Spleen (tissue), 13 donors: ENCODE measurements at places on chromosomes 12 and 14. TPM values are rescaled to one million over a fixed set of nuclear protein-coding genes. Genes with fewer than 3 reads are reported as not detected.

- DNase-seq = no peak
These were observed 2.9 kb downstream of the SLC17A8 start for GRCh38 chr12:100359822-100360221.

DNA sequence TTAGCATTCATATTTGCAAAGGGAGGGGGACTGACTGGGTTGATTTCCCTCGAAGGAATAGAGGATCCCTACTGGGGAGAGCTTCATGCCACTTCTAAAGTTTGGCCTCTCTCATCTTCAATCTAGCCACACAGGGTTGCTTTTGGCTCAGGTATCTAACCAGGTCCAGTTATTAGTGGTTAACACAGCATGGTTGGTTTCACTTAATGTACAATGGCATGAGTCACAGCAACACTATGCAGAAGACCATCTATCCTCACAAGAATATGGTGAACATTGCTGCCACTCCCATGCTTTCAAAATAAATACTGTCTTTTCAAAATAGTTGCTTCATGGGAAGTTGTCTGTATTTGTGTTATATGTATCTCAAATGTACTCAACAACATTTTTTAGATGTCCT, 6.6 kb upstream of the RAB3IP start:
- no peak for DNase-seq

DNA sequence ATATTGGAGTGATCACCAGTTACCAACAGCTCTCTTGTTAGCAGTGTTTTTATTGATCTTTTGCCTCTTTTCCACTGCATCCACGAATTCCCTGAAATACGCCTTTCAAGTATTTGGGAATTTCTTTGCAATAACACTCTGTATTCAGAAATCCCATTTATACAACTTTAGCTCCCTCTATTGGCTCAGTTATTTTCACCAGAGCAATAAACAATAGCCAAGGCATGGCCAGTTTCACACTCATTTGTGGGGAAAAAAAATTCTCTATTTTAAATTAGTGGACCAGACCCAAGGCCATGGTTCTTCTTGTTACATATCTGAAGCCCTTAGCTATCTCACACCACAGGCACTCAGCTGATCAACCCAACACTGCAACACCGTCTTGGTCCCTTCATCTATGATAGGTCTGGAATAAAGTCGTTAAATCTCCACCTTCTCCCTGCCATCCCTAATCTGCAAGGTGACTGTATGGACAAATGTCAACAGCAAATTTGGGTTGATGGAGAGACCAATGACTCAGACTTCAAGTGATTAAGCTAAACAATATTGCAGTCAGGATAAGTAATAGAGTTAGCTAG, 92.4 kb upstream of the TMEM260 start:
- no peak for DNase-seq

GRCh38 chr14:101538878-101539277, 22.4 kb upstream of the DIO3 start:
- DNase-seq = no peak

DNA sequence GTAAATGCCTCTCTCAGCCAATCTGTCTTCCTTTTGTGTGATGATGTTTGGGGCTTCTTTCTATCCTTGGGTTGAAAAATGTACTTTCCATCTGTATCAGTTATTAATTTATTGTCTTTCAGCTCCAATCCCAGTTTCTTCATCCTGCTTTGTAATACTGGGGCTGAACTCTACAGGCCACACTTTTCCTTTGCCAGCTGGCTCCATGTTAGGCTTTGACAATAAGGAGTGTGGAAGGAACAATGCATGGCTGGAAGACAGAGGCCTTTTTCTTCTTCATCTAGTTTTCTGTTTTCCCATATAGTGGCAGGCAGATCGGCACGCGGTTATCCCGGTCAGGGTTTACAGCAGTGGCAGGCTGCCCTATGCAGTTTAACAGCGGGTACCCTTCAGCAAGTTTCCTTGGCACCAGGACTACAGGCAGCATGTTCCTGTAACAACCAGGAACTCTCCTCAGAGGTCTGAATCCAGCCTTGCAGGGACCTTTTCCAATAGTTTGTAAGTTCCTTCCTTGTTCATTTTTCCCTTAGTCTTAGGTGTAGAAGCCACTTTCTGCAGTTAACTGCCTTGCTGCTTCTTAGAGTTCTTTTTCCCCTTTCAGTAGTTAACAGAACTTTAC, 38.5 kb upstream of the CRACR2A start:
- no peak for DNase-seq

Gene MYH6
- total RNA-seq = not detected

DNA sequence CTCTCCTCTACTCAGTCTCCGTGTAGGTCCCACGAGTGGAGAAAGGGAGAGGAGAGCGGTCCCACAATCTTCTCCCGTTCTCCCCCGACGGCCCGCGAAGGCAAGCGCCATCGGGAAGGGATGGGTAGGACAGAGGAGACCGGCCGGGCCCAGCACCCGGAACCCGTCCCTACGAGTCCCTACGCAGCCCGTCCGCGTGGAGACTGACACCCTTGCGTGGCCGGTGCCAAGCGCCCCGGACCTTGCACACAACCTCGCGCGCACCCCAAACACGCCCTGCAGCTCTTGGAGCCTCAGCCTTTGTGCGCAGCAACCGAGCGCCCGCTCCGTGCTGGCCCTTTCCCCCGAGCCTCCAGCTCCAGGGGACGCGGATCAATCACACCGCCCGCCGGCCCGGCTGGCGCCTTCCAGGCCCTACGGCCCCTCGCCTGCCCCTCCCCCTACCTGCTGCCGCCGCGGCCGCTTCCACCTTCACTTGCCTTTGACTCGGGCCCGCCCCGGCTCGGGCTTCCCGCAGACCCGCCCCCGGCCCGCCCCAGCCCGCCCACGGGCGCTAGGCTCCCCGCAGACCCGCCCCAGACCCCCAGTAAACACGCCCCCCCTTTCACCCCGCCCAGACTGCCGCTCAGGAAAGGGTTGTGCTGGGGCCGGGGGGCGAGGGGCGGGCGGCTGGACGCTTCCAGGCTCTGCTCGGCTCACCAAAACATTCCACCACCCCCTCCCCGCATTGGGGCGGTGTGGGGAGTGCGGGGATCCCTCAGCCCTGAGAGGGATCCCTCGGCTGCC, at the start of gene NDRG2:
TSS of gene NDRG2 (minus strand) at position 477 of the 786 bp plus-strand sequence. CDS start 1,746 bp downstream, outside the sequence.
- DNase-seq = peak; percentile 94

Gene SMCO2
- total RNA-seq = not detected

Gene CIROP
- total RNA-seq = not detected

DNA sequence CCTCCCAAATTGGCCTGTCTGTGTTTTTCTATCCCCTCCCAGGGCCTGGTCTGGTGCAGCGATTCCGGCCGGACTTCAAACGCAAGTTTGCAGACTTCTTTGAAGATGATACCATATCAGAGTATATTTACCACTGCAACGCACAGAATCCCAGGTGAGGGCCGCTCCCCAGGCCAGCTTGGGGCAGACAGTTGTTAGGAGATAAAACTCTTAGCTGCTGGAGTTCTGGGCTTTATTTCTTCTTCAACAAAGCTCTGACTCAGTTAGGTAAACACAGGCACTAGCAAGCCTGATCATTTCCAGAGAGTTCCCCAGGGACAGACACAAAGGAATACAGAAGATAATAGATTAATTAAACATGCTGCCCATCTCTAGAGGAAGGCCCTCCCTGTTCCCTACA, 8.3 kb downstream of the ABHD4 start:
- no peak for DNase-seq

DNA sequence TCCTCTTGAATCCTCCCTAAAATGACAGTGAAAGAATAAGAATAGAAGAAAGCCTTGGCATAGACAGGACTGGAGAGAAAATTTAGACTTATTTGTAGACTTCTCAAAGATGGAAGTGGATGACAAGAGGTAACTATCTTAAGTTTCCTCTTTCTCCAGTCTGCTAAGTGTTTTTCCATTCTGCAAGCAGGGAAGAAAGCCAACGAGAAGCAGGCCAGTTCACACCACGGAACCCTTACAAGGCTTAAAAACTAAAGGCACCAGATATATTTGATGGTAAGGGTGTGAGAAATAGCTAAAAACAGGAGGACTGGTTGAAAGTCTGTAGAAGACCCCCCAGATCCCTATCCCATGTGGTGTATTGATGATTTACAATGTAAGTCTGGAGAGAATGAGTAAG, 82.9 kb upstream of the GPHB5 start:
- DNase-seq = no peak

DNA sequence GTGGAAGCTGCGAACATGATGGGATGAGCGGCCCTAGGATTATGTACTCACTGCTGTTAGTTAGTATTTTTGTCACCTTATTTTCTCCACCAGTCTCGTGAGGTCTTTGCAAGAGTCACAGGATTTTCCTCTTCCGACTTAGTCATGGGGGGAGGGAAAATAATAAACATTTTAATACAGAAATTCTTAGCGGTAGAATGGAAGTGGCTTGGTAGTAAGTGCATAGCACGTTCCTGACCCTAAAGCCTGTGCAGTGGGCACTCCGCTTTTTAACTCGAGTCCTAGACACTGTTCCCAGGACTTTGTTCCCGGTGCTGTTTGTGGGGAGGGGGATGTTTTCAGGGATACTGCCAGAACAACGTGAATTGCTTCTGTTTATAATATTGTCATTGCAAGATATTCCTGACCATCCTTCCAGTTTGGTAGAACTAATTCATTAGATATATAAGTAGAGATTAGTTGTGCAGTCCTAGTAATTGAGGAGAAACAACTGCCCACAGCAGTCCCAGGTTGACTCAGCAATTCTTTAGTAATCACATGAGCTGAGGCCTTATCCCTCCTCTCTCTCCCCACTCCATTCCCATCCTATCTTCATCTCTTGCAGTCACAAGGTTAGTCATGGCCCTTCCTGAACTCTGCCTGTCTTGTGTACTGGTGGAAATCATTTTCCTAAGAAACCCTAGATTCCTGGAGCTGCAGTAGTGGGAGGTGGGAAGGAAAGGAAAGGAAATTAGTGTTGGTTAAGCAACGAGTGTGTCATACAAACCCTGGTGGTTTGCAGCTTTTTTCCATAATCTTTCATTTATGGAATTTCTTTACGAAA, 799 bp downstream of the SLC38A6 start:
- no peak for DNase-seq

Gene CCDC85C
- total RNA-seq = 11.3 TPM

GRCh38 chr14:99244367-99244901, 27.6 kb downstream of the BCL11B start:
- no peak for DNase-seq

DNA sequence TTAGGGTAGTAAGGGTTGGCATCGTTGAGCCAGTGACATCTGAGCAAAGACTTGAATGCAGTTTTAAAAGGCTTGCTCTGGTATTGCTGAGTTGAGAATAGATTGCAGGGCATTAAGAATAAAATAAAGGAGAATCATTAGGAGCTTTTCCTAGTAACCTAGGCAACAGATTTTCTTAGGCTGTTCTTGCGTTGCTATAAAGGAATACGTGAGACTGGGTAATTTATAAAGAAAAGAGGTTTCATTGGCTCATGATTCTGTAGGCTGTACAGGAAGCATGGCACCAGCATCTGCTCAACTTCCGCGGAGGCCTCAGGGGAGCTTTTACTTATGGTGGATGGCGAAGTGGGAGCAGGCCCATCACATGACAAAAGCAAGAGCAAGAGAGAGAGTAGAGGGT, 97.4 kb downstream of the RAD51B start:
- DNase-seq = no peak

- DNase-seq = no peak
These were observed 80.7 kb downstream of the FOXN3 start for GRCh38 chr14:89336338-89336737.

Gene RASSF9
- total RNA-seq = 7.6 TPM

Gene RPS6KA5
- 8.2 TPM for total RNA-seq

DNA sequence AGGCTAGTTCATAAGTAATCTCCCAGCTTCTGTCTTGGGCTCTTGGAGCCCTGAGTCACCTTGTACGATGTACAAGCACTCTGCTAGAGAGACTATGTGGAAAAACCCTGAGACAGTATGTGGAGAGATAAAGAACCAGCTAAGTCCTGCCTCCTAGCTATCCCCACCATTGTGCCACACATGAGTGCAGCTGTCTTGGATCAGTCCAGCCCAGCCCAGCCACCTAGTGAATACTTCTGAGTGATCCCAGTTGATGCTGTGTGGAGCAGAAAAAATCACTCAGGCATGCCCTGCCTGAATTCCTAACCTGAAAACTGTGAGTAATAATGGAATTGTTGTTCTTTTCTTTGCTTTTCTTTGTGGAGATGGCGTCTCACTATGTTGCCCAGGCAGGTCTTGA, 5.1 kb upstream of the SERPINA6 start:
- no peak for DNase-seq

Gene NEUROD4
- total RNA-seq = not detected

Gene SH2B3
- 89.3 TPM for total RNA-seq
